CD8-positive, alpha-beta memory T cell (primary cell): ENCODE measurements at places on chromosomes 11 and 22. TPM values are rescaled to one million over a fixed set of nuclear protein-coding genes. Genes with fewer than 3 reads are reported as not detected.

Gene CDC42EP1
- polyA plus RNA-seq, result not detected

Gene SSTR3
- 0.59 TPM for polyA plus RNA-seq

GRCh38 chr22:30910358-30910757, 58.2 kb downstream of the MORC2 start:
- no peak for DNase-seq

DNA sequence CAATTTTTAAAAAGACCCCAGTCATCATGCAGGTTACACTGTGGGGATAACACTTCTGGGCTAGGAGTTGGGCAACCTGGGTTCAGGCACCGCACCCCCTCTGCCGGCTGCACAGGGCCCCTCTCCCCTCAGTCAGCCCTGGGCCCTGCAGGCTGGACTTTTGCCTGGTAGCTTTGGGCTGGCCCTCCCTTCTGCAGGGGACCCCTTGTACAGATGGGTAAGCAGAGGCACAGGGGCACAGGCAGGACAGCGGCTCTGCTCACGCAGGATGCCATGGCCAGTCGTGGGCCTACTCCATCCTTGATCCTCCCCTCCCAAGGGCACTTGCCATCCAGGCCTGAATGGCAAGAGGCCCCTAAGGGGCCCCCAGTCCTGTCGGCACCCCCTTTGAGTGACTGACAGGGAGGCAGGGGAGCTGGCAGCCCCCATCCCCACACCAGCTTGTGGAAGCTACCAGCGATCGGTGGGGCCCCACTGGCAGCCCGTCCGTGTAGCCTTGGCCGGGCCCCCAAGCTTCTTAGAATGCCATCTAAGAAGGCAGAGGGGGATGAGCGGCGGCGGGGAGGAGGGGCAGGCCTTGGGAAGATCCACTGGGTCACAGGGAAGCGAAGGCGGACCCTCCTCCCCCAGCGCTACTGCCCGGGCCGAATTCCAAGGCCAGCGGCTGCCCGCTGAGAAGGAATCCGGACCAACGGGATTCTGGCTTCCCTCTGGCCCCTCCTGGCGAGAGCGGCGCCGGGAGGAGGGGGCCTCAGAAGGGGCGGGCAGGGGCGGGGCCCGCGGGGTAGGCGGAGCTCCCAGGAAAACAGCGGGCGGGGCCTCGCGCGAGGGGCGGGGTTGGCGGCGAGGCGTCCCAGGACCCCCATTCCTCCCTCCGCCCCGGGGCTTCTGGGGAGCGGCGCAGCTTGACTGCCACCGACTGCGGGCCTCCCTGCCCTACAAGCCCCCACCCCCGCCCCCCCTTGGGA, 6.8 kb upstream of the CHKA start:
- no peak for DNase-seq

GRCh38 chr11:45663486-45664375, 1.7 kb downstream of the CHST1 start:
- DNase-seq, result no peak

GRCh38 chr11:124748481-124749343, 3.3 kb downstream of the VSIG2 start:
- no peak for DNase-seq
